Naive thymus-derived CD4-positive, alpha-beta T cell (primary cell): ENCODE measurements at places on chromosomes 16 and 17.

DNA sequence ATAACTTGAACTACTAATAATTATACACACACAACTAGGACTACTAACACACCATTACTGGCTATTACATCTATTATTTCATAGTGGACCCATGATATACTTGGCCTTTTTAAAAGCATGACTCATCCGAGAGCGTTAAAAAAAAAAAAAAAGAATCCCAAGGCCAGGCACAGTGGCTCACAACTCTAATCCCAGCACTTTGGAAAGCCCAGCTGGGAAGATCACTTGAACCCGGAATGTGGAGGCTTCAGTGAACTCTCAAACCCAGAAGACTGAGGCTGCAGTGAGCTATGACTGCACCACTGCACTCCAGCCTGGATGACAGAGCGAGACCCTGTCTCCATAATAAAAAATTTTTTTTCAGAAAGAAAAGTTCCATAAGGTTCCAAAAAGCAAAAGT, 3.1 kb downstream of the GLG1 start:
- DNase-seq = no peak

DNA sequence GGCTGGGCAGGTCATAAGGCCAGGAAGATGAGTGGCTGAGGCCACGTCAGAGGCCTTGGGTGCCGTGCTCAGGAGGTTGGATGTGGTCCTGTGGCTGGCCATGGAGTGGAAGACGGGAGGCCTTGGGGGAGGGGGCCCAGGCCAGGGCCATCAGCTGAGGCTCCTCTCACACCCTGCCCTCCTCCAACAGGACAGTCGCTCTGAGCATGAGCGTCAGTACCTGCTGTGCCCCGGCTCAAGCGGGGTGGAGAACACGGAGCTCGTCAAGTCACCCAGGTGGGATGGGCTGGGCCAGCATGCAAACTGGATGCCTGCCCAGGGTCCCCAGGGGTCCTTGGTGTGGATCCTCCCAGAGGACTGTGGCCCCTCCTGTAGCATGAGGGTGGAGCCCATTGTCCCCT, 19.2 kb downstream of the POLR3E start:
- no peak for DNase-seq

- DNase-seq = no peak
These were observed 121.0 kb upstream of the ADAMTS18 start for GRCh38 chr16:77555791-77556190.

- no peak for DNase-seq
These were observed 45.5 kb upstream of the LRRC37A3 start for GRCh38 chr17:64964796-64965195.

DNA sequence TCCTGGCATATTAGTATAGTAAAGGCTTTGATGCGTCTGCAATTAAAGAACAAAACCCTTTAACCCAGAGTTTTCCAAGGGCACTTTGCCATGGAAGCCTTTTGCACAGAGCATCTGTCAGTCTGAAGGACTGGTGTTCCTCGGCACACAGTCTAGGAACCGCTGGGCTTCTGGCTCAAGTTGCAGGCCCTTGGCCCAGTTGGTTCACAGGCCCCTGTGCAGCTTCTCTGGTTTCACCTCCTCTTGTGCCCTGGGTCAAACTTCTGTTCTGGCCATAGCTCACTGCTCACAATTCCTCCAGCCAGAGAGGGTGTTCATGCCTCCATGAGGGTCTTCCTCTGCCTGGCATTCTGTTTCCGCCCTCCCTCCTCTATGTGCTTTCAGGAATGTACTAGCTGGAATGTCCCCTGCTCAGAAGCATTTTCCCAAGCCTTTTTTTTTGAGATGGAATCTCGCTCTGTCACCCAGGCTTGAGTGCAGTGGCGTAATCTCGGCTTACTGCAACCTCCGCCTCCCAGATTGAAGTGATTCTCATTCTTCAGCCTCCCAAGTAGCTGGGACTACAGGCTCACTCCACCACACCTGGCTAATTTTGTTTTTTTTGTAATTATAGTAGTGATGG, 34.5 kb upstream of the TEX2 start:
- DNase-seq = no peak

DNA sequence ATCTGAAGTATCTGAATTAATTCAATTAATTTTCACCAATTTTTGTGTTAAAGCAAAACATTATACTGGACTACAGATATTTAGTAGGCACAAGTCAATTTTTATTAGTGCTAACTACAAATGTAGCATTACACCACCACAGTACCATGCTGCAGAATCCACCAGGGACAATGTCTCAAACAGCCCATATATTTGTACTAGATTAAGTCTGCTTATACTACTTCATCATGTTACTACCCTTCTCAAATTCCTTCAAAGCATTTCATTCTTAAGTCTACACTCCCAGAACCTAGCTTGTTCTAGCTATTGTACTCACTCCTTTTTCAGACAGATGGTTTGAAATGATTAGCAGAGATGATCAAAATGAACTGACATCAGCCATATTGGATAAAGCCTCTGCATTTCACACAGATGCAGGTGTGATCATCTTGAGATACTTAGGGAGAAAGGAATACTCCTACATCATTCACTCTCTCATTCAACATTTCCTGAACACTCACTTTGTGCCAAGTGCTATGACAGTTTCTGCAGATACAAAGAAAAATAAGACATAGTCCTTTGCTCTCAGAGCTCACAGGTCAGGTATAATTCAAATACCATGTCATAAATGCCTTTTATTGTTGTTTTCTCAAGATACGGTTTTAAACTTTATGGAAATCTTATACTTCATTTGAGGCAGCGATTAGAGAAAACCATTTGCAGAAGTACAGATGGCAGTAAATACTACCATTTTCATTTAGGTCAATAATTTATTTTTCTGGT, 47.7 kb downstream of the SMURF2 start:
- DNase-seq = no peak

- no peak for DNase-seq
These were observed 46.8 kb downstream of the OMG start for GRCh38 chr17:31250229-31250628.

- DNase-seq = no peak
These were observed 228.4 kb downstream of the IRF8 start for GRCh38 chr16:86127366-86127765.

DNA sequence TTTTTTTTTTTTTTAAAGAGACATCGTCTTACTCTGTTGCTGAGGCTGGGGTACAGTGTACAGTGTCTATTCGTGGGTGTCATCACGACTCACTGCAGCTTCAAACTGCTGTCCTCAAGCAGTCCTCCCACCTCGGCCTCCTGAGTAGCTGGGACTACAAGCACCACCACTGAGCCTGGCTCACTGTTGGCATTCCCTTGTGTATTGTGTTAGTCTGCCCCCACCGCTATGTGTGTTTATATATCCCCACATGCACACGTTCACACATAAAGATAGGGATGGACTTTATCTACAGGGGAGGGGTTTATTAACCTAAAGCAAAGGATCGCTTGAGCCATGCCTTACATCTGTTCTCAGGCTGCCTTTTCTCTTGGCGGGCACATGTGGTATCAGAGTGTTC, 63.8 kb downstream of the SEC14L1 start:
- no peak for DNase-seq

- no peak for DNase-seq
These were observed 3.8 kb downstream of the BCKDK start for GRCh38 chr16:31111881-31112466.

- no peak for DNase-seq
These were observed 16.3 kb upstream of the CDH15 start for GRCh38 chr16:89155184-89155679.

DNA sequence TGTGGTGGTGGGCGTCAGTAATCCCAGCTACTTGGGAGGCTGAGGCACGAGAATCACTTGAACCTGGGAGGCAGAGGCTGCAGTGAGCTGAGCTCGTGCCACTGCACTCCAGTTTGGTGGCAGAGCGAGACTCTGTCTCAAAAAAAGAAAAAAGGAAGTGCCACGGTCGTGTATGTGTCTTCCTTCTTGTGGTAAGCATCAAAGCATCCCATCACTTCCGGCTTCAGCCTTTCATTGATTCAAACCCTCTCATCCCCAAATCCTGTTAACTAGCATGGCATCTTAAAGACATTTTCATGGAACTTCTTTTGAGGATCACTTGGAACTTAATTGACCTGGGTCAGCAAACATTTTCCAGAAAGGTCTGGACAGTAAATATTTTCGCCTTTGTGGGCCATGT, 126.2 kb downstream of the CPPED1 start:
- DNase-seq = no peak

DNA sequence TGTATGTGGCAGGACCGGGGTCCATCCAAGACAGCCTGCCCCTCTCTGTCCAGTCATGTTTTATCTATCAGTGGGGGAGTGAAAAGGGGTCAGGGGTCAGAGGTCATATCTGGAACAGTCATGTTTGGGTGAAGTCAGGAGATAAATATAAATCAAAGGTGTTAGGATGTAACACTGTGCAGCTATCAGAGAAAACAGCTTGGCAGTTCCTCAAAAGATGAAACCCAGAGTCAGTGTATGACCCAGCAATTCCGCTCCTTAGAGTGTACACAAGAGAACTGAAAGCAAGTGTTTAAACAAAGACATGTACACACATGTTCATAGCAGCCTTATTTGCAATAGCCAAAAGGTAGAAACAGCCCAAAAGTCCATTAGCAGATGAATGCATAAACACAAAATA, 361.3 kb downstream of the FOXL1 start:
- DNase-seq = no peak

- DNase-seq = no peak
These were observed 239.4 kb upstream of the TBX2 start for GRCh38 chr17:61160204-61160603.

- no peak for DNase-seq
These were observed 77.6 kb upstream of the MED9 start for GRCh38 chr17:17398943-17399926.

DNA sequence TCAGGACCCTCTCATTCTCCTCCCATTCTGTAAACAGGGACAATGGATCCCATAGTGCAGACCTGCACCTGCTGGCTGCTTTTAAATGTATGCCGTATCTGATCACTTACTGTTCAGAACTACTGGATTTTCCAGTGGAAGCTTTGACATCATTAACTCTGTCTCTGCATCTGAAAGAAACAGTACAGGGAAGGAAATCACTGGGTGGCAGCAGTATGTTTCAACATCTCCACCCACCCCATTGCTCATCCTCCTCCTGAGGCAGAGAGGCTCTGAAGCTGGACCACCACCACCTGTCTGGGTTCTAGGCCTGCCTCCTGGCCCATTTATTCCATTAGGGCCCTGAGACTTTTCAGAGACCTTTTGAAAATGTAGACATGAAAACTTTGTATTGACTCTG, 2.6 kb downstream of the CCL15 start:
- DNase-seq = no peak

- no peak for DNase-seq
These were observed 57.9 kb upstream of the MAF start for GRCh38 chr16:79658301-79659033.

GRCh38 chr16:3829631-3830536, 50.6 kb downstream of the CREBBP start:
- no peak for DNase-seq
